Smooth muscle cell of the brain vasculature (primary cell): ENCODE measurements at places on chromosomes 1 and 21.

DNA sequence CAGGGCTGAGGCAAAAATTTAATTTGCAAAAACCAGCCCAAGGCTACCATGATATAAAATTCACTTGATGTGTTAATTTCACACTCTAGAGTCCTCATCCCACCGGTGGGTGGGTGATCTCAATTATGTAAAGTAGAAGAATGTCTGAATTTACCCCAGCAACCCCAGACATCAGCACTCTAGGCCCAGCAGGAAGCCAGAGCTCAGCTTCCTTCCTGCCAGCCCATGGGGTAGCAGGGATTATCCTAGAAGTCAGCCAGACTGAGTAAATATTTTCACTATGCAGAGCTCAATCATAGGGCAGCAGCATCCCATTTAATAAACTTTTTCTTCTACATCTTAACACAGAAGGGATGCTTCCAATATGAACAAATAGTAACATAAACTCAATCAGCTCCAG lies 71.0 kb downstream of the SIPA1L2 start:
- DNase-seq: no peak

DNA sequence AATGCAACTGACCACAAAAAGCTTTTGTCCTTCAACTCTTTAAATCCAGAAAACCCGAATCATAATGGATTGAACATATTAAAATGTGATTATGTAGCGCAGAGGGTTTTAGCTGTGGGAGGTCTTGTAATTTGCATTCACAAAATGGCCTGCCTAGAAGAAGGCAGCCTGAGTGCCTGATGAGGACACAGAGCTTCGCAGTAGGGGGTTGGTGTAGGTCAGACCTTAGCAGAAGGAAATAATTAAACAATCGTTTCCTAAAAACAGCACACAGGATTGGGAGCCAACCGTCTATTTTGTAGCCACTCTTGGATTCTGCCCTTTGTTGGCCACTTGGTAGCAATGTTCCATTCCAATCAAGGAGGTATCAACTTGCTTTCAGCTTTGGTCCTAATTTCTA lies 195.7 kb upstream of the KIAA0040 start:
- no peak for DNase-seq

GRCh38 chr1:36814774-36815173 lies 219.5 kb downstream of the GRIK3 start:
- no peak for DNase-seq

DNA sequence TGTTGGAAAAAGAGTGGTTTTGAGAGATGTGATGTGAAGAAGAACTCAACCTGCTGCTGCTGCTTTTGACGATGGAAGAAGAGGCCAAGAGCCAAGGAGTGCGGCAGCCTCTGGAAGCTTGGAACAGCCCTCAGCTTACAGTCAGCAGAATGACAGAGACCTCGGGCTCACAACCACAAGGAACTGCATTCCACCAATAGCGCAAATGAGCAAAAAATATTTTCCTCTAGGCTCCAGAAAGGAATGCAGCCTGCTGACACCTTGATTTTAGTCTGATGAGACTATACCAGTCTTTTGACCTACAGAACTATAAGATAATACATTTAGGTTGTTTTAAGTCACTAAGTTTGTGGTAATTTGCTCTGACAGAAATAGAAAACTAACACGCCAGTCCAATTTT lies 10.2 kb downstream of the SDHB start:
- DNase-seq: no peak

DNA sequence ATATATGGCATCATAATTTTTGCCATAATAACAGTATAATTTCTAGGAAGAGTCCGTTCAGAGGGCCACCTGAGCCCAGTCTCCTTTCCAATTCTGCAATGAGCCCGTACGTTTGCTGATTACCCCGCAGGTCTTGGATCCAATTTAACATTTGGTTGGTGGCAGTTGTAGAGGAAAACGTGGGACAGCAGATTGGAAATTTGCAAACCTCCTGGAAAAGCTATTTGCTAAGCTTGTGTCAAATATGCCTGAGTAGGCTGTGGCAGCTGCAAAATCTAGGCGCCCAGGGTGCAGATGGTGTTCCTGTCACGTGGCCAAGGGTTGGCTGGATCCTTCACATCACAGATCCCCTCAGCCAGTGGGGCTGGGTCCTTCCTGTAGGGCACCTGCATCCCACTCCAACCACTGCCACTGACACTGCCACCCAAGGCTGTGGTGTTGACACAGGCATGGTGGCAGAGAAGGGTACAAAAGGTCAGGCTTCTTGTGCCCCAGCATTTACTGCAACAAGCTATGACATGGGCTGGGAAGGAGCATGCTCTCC lies 174.8 kb upstream of the SYT6 start:
- DNase-seq: no peak

GRCh38 chr1:5099558-5099957 lies 445.1 kb downstream of the AJAP1 start:
- no peak for DNase-seq

DNA sequence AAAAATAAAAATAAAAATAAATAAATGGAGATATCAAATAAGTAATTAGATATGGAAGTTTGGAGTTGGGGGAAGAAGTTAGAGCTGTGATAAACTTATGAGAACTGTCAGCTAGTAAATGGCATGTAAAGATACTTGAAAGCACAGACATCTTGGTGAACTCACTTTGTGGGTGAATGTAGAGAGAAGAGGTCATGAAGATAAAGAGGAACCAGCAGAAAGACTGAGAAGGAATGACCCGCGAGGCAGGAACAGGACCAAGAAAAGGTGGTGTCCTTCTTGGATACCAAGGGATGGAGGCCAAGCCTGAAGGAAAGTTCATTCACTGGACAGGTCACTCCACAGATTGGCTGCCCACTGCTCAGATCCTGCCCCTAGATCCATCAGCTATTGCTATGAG lies 4.7 kb upstream of the CAPZB start:
- DNase-seq: no peak

DNA sequence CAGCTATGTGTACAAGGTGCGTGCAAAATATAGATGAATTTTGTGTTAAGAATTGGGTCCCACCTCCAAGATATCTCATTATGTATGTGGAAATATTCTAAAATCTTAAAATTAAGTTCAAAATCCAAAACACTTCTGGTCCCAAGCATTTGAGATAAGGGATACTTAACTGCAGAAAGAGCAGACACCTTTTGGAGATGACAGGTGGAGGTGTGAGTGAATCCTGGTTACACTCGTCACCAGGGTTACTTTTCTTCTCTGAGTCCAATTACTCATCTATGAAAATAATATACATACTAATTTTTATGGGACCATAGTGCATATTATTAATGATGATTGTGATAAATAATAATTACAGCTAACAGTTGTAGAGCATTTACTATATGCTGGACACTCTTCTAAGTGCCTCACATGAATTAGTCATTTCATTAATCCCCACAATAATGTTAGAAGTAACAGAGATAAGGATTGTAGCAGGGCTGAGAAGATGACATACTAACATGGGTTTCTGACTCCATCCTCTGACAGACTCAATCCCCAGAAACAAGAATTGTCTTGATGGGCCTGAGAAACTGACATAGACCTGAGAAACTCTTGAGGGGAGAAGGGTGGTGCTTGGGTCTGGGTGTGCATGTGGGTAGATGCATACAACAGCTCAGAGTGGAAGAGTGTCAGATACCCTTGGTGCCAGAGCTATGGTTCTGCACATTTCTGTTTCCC lies 8.3 kb upstream of the FASLG start:
- DNase-seq: no peak

DNA sequence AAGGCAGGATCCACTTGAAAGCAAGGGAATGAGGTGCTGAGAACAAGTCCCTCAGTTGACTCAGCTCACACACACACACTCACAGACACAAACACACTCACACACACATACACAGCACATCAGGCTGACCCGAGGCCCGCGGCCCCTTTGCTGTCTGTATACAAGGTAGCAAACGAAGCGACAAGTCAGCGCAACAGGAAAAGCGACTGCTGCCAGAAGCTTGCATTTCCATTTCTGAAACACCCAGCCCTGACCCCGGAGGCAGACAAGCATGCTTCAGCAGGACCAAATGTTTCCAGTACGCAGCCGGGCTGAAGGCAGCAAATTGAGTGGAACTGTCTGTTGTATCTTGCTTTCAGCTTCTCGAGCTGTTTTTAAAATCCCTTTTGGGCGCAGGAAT lies 501.6 kb downstream of the NPHP4 start:
- no peak for DNase-seq

DNA sequence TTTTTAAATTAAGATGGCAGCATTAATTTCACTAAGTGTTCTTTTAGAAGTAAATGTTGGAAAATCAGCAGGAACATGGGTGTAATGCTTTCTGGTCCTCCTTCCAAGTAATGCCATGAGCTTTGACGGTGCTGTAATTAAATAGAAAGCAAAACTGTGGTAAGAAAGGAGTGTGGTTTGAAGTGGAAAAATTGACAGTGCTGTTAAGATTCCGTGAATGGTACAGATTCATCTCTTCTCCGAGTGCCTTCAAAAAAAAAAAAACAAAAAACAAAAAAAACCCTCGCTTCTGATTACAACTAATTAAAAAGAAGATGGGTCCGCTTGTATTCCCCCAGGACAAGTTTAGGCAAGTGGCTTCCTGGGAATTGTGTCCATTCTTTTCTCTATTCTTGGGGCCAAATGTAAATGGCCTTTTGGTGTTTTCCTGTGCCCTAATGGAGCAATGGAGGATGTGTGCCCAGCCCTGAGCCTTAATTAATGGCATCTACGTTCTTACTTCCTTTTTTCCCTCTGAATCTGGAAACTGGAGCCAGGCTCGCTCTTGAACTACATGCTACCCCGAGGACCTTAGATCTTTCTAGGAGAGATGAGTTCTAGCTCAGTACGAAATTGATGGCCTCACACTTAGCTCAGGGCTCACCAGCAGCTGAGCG lies 5.1 kb downstream of the LMO4 start:
- DNase-seq: no peak

DNA sequence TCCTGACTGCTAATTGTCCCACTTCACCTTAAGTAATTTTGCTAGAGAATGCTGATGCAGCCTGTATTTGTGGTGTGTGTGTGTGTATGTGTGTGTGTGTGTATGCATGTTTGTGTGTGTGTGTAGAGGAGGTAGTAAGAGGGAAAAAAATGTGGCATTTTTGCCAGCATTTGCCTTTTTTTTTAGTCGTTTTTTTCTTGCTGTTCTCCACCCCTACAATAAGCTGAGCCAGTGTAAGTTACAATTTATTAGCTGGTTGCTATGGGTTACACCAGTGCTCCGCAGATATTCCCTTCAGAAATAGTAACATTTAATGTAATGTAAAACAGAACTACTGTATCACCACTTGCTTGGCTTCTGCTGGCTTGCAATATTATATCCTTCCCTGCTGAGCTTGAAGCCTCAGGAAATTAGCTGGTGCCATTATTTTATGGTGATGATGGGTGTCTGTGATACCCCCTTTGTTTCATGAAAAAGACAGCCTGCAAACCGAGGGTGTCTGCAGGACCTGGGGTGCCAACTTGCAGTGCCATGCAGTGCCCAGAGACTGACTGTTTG lies 23.4 kb upstream of the IGSF3 start:
- no peak for DNase-seq

GRCh38 chr1:204093781-204094180 lies 20.9 kb downstream of the SOX13 start:
- DNase-seq: no peak
